ENCODE measurements at places on chromosomes 16 and 17.

- no peak for DNase-seq
Observed at GRCh38 chr16:31501226-31501965, 6.8 kb downstream of the RUSF1 start.

- DNase-seq, result no peak
Observed at GRCh38 chr17:57561072-57561861, 183.8 kb downstream of the CCDC182 start.

GRCh38 chr17:37762666-37763065 lies 17.8 kb upstream of the HNF1B start:
- DNase-seq, result no peak

DNA sequence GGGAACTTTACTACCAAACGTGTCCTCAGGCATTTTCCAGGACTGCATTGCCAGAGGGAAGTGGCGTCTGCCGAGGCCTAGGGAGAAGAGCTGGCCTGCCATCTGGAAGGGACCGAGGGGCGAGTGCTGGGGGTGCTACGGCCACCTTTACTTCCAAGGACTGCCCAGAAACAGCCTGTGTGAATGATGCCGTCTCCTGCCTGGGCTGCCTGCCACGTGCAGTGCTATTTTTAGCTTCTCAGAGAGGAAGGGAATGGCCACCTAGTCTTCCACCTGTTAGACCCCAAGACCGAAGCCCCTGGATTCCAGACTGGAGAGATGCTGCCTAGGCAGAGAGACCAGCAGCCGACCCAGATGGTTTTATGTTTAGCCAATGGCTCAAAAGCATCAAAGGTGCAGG lies 57.2 kb downstream of the VAC14 start:
- DNase-seq, result no peak

DNA sequence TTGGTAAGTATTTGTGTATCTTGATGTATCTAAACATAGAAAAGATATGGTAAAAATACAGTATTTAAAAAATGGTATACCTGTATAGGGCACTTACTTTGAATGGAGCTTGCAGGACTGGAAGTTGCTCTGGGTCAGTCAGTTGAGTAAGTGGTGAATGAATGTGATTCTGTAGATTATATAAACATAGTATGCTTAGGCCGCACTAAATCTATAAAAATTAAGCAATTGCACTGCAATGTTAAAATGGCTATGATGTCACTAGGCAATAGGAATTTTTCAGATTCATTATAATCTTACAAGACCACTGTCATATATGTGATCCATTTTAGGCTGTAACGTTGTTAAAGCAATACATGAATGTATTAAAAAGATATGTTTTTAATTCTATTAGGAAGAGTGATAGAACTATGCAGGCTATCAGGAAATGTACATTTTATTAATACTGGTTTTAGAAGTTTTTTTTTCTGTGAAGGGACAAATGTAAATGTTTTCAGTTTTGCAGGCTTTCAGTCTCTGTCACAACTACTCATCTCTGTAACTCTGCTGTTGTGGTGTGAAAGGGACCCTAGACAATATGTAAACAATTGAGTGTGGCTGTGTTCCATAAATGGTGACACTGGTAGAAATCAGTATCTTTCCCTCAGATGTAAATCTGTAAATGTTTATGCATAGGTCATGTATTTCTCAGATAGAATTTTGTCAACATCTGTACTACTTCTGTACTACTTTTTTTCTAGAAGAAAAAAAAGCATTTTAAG lies 10.5 kb downstream of the CBFB start:
- DNase-seq, result no peak

GRCh38 chr16:3020604-3021448 lies 658 bp downstream of the TNFRSF12A start:
- peak; percentile 65 for DNase-seq

DNA sequence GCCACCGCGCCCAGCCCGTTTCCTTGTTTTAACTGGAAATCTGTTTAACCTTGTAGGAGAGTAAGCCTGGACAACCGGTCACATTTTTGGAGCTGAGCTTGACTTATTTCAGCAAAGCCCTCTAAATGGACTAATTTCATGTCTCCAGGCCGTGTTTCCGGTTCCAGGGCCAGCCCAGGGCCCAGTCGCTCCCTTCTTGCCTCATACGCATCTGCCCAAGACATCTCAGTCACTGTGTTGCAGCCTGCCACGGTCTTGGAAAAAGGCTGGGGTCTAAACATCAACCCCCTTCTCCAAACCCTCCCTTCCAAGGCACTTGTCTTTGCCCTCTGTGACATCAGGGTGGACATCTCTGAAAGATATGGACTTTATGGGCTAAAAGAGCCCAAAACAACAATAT lies 18.9 kb downstream of the PLEKHG4 start:
- no peak for DNase-seq

GRCh38 chr16:67429053-67429798 lies 1.7 kb upstream of the HSD11B2 start:
- DNase-seq, result no peak

GRCh38 chr16:49462989-49463371 lies 89.4 kb downstream of the C16orf78 start:
- no peak for DNase-seq

DNA sequence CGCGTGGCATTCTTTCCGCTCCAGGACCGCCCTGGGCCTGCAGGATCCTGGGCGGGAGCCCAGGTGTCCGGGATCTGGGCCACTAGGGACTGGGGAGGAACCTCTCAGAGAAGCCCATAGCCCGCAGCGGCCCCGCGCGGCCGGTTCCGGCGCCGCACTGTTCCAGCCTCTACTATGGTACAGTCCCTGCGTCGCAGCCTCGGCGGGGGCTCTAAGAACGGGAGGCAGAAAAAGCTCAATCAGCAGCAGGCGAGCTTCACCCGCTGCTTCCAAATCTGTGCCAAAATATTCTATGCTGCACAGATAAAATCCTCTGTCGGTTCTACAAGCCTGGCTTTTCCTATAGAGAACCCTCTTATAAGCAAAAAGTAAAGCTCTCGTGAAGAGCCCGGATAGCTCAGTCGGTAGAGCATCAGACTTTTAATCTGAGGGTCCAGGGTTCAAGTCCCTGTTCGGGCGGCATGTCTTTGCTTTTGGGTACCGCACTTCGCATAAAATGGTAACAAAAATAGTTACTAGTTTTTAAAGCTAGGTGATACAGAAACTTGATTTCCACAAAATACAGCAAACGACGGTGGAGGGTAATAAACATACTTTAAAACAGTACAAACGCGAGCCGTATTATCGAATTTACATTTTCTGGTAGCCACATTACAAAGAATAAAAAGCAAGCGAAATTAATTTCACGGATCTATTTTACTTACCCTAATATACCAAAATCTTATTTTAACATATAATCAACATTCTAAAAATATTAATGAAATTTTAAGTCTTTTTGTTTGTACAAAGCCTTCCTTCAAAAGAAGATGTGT lies 661 bp upstream of the ALOXE3 start:
- DNase-seq, result peak; percentile 88

DNA sequence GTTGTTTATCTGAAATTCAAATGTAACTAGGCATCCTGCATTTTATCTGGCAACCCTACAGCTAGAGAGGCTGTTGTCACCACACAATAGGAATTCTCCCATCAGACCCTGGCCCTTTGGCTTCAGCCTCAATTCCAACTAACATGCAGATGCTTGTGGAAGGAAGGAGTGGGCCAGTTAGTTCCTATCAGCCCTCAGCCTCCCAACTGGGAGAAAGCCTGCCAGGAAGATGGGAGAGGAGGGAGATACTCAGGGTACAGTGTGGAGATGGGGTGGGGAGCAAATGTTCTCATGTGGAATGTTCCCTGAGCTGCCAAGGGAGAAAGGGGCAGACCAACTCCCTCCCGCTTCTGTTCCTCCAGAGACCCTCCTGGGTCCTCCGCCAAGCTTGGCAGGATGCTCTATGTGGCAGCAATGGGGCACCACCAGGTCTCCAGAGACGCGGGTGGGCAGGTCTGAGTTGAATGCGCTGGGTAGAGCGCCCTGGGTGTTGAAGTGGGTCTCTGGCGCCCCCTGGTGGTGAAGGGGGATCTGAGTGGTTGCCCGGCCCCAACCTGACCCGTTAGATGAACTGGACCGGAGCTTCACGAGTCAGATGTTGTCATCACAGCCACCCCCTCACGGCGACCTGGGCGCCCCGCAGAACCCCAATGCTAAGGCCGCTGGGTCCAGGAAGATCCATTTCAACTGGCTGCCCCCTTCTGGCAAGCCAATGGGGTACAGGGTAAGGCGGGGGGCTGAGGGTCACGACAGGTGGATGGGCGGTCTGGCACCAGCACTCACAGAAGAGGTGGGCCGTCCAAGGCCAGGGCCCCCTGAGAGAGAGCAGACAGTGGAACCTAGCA lies 15.2 kb downstream of the GALK1 start:
- peak; percentile 88 for DNase-seq

DNA sequence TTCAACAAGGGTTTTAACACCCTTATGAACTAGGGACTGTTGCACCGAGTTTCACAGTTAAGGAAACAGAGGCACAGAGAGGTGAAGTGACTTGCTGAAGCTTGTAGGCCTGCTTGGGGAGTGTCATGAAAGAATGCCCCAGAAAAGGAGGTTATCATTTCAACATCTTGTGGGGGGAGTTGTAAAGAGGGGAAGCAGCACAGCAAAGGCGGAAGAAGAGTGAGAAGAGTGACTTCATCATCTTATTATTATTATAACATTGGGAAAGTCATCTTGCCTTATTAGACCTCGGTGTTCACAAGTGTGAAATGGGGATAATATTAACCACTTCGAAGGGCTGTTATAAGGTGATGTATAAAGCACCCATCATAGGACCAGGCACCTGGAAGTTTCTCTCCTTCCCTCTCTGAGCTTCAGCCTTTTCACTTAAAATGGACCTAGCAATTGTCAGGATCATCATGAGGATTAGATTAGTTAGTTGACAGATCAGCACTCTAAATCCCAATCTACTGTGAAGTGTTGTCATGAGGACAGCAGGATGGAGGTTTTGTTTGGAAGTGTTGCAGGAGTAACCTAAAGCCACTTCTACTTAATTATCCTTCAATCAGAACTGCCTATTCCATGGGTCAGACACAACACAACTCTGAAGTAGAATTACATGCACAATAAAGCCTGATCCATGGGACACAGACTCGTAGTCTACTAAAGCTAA lies 2.3 kb downstream of the CCL4 start:
- DNase-seq, result no peak

DNA sequence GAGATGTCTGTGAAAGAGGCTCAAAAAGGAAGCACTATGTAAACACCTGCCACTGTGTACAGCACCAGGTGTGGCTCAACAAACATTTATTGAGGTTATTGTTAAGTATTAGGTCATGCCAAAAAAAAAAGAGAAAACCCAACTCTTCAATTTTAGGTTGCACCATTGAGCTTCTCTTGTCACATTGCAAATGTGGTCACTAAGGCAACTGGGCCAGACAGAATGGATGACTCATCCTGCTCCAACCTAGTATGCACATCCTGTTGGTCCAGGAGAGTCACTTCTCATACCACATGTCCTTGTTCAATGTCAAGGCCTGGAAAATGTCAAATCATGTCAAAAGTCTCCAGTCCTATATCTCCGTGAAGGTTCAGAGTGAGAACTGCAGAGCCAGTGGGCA lies 25.0 kb downstream of the HOXB1 start:
- peak; percentile 41 for DNase-seq

DNA sequence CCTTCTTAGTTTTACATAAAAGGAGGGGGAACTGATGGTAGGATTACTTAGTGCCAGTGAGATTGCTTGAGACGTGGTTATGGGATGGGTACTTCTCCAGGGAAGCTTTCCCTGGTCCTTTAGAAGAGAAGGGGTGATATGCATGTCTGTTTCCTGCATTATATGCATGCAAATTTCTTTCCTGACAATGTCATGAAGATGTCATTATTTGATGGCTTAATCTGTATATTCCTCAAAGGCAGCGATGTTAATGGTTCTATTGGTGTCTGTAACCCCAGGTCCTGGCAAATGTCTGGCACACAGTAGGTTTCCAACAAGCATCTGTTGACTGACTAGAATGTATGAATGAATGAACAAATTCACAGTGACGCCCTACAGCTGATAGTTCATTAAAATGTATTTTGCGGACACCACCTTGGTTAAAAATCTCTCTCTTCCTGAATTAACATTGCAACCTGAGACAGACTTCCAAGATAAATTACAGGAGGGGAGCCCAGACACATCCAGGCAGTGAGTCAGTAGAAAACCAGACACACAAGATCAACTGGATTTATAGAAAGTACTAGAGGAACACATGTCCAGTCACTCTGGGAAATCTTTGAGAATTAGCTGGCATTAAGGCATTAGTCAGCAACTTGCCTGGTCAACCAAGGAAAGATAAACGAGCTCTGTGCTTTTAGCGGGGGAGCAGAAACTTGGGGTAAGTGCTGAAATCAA lies 293.4 kb downstream of the XYLT1 start:
- no peak for DNase-seq

- DNase-seq, result no peak
Observed at GRCh38 chr16:60755907-60756306, 1280.3 kb downstream of the CDH8 start.

DNA sequence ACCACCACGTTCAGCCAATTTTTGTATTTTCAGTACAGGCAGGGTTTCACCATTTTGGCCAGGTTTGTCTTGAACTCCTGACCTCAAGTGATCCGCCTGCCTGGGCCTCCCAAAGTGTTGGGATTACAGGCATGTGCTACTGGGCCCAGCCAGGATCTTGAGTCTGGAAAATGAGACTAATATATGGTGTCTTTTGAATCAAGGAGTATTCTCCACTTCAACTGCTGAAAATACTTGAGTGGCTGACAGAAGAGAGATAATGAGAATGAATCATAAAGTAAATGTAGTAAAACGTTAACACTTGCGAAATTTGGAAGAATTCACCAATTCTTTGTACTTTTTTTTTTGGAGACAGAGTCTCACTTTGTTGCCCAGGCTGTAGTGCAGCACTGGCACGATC lies 16.6 kb downstream of the SMYD4 start:
- no peak for DNase-seq

DNA sequence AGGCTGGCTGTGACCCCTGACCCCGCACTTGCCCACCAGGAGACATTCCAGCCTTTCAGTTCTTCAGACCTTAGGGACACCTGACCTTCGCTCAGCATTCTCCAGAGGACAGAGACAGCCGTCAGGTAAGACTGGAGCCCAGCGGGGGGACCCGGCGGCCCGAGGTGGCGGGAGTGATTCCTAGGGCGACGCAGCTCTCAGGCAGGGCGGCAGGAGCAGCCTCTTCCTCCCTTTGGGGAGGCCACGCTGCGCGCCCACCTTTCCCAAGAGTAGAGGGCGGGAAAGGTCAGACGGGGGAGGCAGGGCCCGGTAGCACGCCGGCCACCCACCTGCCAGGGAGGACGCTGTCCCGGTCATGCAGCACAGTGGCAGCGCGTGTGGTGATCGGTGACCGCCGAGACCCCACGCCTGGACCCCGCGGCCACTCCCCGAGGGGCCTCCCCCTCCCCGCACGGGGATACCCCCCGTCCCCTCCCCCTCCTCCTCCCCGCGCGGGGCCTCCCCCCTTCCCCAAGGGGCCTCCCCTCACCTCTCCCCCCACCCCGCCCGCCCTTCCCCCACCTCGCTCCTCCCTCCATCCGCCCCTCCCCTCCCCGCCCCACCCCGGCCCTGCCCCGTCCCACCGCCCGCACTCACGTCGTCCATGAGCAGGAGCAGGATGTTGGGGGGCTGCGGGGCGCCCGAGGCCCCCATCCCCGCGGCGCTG lies 472 bp downstream of the GALNS start:
- DNase-seq, result no peak

GRCh38 chr17:38558728-38559050 lies 47.1 kb downstream of the SRCIN1 start:
- DNase-seq, result no peak
